Stimulated activated CD4-positive, alpha-beta T cell treated with anti-CD3 and anti-CD28 coated beads, TNF-alpha, amount 100 ng/mL, for 4 hours (primary cell): ENCODE measurements at places on chromosomes 12 and 14.

DNA sequence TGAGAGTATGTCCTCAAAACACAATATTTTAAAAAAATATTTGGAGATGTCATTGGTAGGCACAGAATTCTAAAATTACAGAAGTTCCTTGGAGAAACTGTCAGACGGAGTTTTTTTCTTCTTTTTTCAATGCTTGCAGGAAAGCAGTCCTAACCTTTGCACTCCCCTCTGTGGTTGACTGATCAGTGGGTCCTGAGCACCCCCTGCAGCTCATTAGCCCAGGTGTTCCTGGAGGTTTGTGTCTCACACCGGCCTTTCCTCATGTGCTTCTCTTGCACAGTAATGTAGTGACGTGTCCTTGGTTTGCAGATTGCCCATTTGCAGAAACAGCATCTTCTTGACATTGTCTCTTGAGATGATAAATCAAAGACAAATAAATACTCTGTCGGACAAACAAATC is 513.0 kb downstream of the TMEM121 start:
- DNase-seq, result peak; percentile 38

DNA sequence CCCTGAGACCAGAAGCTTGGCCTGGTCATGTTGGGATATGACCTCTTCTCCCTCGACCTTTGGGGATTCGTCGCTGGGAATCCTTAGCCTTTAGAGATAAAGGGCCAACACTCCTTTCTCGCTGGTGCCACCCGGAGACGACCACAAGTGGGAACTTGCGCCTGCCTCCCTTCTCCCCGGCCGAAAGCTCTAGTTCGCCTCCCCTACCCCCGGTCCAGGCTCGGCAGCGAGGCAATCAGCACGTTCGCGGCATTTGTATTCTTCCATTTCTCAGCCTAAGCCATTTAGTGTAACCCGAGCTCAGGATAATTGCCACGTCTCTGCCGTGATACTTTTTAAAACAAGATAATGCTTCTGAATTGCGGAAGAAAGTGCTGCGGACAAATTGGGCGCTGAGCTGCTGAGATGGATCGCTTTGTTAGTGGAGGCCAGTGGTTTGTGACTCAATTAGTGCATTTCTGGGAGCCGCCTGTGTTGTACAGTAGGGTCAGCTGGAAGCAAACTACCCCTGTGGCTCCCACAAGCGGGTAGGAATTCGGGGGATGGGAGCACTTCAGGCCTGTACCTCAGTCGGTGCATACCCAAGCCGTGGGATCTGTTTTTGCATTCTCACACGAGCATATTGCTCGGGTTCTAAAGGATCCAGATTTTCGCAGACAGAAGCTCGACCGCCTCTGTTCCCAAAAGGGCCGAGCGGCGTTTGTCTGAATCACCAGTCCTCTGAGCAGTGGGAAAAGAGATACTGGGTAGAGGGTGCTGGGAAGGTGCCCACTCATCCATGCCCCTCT is 6.8 kb upstream of the SIX1 start:
- DNase-seq, result no peak

GRCh38 chr12:29783773-29784666 is at the start of gene TMTC1:
Gene TMTC1, minus strand, starts transcription at chr12:29783942. Its CDS starts 191 bp downstream, at chr12:29783751.
- no peak for DNase-seq

- DNase-seq, result no peak
Observed at GRCh38 chr14:96307434-96307833, 51.4 kb downstream of the BDKRB1 start.

DNA sequence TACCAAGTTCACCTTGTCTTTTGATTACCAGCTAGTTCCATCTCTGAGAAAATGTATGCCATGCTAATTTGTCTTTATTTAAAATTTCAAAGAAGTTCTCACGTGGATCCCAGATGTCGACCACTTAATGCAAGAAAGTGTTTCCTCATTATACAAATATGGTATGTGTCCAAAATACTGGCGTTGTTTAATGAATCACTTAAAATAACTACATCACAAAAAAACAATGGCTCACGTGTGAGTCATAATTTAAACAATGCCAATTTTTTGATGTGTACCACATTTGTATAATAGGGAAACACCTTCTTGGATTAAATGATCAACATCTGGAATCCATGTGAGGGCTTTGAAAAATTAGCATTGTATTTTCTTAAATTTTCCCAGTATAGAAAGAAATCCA is 40.8 kb downstream of the DBX2 start:
- DNase-seq, result no peak

GRCh38 chr12:105317942-105318621 is 12.4 kb upstream of the C12orf75 start:
- no peak for DNase-seq

DNA sequence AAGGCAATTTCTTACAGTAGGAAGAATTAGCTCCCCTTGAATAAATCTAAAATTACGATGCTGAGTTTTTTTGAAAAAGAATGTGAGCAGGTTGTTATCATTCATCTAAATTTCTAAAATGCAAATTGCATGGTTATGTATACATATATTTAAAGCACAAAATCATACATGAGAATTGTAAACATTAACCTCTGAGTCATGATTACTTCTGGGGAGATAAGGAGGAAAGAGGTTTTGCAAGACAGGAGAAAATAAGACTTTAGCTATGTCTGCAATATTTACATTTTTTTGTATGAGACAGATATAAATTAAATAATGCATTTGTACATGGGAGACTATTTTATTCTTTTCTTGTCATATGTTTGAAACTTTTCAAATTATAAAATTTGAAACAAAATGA is 72.2 kb downstream of the TSPAN8 start:
- DNase-seq, result no peak

- DNase-seq, result no peak
Observed at GRCh38 chr12:56462565-56462964, 5.8 kb upstream of the SPRYD4 start.

DNA sequence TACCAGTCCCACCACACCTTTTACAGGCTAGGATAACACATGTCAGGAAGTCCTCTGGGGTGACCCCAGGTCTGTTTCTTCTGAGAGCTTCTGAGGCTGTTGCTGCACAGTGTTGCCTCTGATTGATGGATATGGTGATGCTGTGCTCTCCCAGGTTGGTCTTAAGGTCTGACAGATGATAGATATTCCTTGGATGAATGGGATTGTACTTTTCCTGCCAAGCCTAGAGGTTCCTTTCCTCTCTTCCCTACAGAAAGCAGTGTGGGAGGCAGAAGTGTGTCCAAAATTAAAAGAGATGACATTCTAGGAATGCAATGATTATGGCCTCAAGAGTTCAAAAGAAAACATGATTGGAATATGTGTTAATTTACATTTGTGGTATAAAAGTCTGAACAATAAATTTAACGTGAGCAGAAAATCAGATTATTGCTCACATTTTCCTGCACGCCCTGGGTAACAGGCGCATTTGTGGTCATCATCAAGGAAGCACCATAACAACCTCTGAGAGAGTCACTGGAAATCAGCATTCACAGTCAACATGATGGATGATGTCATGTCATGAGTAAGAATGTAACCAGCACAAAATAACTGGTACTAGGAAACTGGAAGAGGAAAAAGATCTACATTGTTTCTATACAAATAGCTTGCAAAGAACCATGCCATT is 73.7 kb downstream of the BBS10 start:
- no peak for DNase-seq

GRCh38 chr12:106564678-106565329 is 18.0 kb upstream of the RFX4 start:
- DNase-seq, result no peak

GRCh38 chr12:107912421-107913004 is 138.0 kb downstream of the ASCL4 start:
- peak; percentile 25 for DNase-seq

GRCh38 chr14:25394356-25394755 is 344.4 kb upstream of the STXBP6 start:
- DNase-seq, result no peak

GRCh38 chr12:32334371-32334777 is 65.0 kb upstream of the FGD4 start:
- DNase-seq, result no peak

DNA sequence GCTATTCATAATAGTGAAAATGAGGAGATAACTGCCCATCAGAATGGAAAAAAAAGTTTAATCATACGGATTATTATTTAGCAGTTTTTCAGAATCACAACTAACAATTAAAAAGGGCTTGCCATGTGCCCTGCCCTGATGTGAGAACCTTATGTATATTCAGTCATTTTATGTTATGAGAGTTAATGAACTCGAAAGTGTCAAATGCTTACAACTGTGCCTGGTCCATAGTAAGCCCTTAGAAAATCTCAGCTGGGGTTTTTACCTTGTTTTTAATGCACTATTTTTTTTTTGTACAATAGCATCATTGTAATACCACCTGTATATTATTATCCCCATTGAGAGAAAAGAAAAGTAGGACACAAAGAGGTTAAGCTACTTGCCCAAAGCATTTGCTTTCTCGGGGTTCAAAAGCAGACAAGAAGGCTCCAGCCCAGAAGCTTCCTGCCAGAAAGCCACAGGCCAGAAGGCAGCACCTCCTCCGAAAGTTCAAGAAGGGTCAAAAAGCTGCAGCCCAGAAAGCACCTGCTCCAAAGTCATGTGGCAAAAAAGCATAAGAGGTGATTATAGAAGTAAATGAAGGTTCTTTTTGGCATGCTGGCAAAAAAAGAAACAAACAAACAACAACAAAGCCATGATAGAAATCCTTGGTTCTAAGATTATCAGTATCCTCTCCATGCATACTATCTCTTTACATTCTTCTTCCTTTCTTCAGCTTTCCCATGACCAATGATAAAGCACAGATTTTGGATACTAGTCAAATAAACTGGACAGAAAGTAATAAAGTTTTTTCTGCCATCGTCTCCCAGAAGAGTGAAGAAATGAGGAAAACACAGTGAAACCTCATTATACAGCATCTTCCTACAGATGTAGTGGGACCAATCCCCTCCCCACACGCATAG is 59.1 kb upstream of the NAP1L1 start:
- DNase-seq, result no peak

- no peak for DNase-seq
Observed at GRCh38 chr14:50978529-50978871, 34.2 kb upstream of the PYGL start.

DNA sequence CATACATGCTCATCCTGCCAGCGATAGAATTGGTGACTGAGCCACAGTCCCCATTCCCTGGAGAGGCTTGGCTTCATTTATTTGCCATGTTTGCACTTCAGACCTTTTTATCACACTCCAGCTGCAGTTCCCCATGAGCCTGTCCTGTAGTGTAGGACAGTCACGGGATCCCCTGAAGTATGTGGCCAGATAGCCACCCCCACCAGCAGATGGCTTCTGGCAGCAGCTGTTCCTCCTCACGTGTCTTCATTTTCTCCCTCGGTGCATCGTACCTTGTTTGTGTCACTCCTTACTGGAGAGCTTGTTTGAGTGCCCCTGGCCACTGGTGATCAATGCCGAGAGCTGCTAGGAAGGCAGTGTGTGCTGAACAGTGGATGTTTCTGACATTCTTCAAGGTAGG is 40.2 kb downstream of the UBE3B start:
- no peak for DNase-seq

DNA sequence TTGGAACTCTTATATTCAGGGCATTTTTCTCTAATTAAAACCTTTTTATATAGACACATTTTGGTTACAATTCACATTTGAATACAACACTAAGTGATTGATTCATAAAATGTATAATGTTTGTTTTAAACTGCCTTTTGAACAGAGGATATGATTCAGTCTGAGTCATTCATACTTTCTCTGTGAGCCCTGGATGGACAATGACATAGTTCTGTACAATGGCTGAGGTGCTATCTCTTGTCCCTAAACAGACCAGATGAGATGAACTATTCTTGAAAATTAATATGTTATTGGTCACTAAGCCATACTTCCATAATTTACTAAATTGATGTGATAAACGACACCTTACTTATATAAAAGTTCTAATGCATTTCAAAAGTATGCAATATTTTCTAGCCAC is 199.7 kb upstream of the ATXN7L3B start:
- no peak for DNase-seq

GRCh38 chr12:58725400-58726105 is 194.8 kb downstream of the LRIG3 start:
- no peak for DNase-seq

DNA sequence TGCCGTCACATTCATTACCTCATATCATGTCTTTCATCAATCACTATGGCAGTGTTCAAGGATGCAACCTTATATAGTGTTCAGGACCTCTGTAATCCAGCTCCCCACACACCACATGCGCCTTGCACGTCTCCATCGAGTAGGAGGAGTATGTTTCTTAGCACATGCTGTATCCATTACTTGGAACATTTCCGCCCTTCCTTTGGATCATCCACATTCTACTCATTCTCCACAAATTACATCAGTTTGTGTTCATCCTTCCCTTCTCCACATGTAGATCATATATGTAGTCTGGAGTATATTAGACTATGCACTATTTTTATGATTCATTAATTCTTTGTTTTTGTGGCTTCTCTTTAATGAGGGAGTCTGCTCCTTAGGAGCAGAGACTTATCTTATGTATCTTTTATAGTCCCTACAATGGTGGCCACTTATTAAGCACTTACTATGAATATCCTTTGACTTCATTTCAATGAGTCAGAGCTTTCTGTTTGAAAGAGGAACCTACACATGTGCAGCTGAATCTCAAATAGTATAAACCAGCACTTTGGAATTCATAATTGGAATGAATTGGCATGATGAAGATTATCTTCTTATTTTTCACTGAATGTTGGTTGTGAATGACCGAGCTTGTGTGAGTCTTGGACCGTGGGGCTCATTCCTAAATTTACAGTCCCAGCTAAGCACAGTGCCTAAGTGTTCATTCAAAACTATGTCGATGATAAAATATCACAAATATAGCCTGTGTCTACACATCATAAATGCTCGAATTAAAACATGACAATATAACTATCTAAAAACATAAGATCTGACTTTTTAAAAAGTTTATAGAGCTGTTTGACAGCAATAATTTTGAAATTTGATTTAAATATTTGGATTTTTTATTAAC is 30.2 kb upstream of the NPAS3 start:
- no peak for DNase-seq

DNA sequence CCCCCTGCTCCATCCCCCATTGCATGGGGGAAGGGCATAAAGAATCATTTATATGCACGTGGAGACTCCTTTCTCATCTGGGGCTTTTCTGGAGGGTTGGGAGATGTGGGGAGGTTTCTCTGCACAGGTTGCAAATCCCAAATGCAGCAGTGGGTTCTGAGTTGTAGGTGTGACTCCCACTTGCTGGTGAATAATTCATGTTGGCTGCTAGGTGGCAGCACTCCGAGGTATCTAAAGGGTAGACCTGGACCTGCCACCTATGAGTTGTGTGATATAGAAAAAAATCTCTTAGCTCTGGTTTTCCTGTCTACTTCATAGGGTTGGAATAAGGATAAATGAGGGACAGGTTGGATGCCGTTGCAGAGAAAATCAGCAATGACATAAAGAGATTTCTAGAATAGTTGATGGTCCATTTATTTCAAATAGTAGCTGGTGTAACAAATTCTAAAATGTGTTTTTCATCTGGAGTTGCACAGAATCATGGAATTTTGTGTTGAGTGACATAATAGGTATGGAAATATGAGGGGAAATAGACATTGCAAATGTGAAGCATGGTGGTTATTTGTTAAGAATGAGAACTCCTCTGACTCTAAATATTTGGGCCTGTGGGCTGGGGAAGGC is 4.6 kb downstream of the MARCHF9 start:
- DNase-seq, result no peak

GRCh38 chr12:62604871-62605270 is 138.2 kb downstream of the MON2 start:
- no peak for DNase-seq
